RKO (cell line): ENCODE measurements at places on chromosomes 3 and 15.

DNA sequence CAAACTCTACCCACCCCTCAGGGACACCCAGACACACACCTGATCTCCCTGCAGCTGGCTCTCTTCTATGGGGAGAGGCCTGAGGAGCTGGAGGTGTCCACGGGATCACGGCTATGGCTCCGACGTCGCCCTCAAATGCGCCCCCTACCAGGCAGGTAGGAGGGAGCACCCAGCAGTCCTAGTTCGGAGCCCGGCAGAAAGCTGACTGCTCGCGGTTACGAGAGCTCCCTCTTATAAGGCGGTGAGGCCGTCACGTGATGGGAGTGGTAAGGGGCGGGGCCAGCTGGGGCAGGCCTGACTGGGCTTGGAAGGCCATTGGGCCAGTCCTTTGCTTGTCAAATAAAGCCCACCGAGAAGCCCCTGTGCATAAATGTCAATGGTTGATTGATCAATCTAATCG lies at the start of gene PRR20G:
Gene PRR20G, minus strand, starts transcription at position 207 of the 400 bp plus-strand sequence. CDS start 681 bp downstream, outside the sequence.
- DNase-seq: no peak

GRCh38 chr15:100131321-100132224 lies 210.2 kb downstream of the ADAMTS17 start:
- DNase-seq: no peak

DNA sequence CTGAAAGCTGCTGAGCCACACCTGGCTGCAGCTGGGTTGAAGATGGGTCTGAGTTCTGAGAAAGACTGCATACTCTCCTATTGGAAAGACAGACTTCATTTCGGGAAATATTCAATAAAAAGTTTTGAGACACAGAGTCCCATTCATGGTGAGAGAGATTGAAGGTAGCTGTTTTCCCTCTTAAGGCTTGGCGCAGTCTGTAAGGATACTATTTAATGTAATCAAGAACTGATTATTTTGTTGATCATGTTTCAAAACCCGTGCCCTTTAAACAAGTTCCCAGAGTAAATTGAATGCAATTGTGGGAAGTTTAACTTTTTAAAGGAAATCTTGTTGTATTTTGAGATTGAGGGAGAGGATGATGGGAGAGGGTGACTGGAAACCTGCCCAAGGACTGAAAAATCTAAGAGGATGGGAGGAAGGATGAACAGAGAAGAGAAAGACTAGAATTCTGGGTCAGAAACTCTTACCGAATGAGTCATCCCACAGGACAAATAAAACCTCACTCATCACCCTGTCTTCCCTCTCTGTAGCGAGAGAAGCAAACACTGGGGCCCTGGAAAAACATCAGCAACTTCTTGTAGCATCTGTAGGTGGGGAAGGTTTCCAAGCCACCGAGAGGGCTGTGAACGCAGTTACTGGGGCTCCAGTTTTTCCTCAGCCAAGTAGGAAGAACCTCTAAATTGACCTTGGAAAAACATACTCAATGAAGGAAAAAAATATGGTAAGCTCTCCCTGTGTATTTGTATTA lies 193.2 kb upstream of the TPRG1 start:
- DNase-seq: no peak

DNA sequence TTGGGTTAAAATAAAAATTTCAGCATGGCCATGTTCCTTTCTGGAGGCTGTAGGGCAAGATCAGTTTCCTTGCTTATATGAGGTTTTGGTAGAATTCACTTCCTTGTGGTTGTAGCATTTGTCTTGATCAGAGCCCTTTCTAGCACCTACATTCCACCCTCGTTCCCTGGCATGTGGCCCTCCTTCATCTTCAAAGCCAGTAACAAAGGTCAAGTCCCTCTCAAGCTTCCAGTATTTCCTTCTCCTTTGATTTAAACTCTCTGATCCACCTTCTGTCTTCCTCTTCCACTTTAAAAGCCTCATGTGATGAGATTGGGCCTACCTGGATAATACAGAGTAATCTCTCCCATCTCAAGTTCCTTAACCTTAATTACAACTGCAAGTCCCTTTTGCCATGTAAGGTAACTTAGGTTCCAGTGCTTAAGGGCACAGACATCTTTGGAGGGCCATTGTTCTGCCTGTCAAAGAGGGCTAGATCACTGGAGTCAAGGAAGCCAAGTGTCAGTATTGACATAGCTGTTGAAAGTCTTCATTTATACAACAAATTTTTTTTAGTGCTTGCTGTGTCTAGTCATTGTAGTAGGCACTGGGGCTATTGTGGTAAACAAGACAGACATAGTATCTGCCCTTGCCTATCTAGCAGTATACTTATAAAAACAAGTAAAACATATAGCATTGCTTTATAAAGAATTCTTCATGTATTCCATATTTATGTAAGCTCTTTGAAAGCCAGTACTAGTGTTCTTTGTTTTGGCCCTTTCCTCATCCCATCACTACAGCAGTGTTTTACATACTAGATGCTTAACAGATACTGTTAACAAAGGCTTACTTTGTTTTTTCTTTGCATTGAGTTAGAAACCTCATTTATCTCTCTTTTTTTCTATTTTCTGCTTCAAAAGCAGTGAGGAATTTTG lies 40.7 kb downstream of the GLCE start:
- DNase-seq: no peak

DNA sequence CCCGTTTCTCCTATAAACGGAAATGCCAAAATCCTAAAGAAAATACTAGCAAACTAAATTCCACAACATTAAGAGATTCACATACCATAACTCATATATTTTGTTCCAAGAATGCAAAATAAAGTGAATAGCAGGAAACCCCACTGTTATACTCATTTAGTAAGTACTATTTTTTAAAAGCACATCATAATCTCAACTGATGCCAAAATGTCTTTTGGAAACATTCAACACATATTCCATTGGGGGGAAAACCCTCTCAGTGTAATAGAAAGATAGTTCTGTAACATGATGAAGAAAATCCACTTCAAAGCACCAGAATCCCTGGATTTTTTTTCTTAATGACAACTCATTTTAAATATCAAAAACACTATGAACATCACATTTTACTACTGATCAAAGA lies 93.0 kb upstream of the EIF1B start:
- DNase-seq: no peak

GRCh38 chr15:71079208-71080044 lies 35.8 kb upstream of the THSD4 start:
- DNase-seq: no peak

GRCh38 chr15:35445891-35446290 lies 100.1 kb downstream of the DPH6 start:
- DNase-seq: no peak

DNA sequence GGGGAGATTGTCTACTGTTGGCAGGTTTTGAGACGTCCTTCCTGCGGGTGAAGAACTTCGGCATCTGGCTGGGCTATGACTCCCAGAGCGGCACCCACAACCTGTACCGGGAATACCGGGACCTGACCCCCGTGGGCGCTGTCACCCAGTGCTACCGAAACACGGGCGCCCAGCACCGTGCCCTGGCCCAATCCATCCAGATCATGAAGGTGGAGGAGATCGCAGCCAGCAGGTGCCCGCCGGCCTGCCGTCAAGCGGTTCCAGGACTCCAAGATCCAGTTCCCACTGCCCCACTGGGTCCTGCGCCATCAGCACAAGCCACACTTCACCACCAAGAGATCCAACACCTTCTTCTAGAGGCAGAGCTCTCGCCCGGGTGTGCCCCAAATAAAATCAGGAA lies 194.9 kb upstream of the EPHA6 start:
- DNase-seq: no peak

DNA sequence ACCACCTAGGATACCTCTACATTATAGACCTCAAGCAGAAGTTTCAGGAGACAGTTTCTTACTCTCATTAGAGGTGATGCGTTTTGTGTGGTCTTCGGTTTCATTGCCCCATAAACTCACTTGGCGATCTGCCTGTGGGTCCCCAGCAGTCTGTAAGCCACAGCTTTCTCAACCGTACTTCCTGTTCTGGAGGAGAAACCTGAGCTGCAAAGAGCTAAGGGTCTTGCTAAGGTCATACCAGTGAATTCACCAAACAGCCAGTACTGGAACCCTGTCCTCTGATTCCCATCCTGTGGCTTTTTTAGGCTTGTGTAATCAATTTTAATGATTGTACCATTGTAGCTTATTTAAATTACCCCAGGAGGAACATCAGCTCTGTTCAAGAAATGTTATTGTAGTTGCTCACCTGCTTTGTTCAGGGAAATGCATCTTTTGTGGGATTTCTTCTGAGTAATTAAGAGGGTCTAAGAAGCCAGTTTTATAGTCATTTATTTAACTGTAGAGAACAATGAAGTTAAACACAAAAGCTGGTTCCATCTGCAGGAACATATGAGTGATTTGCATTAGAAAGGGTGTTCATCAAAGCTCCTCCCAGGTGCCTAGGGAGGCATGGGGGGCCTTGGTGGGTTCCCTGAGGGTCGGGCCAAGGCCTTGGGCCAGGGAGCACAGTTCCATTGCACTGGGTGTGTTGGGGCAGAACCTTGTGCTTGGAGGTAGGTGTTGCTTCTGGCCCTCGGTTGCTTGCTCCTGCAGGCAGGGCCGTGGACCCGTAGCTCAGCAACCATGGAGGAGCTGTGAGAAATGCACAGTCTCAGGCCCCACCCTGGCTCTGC lies 69.6 kb downstream of the APBA2 start:
- DNase-seq: no peak

DNA sequence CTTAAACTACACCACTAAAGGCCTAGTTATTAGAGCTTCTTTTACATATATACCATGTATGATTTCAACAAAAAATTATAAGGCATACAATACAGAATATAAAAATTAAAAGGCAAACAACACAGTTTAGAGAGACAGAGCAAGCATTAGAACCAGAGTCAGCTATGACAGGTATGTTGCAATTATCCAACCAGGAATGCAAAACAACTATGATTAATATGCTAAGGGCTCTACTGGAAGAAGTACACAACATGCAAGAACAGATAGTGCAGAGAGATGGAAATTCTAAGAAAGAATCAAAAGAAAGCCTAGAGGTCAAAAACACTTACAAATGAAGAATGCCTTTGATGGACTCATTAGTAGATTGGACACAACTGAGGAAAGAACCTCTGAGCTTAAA lies 39.6 kb downstream of the CCDC54 start:
- DNase-seq: no peak
